IMR-90 (cell line): ENCODE measurements at places on chromosomes 1 and 21.

- peak; percentile 7 for DNase-seq
Measured at GRCh38 chr1:64766429-64766828, 21.6 kb downstream of the RAVER2 start.

GRCh38 chr1:15220825-15221431, 26.1 kb upstream of the FHAD1 start:
- no peak for DNase-seq

DNA sequence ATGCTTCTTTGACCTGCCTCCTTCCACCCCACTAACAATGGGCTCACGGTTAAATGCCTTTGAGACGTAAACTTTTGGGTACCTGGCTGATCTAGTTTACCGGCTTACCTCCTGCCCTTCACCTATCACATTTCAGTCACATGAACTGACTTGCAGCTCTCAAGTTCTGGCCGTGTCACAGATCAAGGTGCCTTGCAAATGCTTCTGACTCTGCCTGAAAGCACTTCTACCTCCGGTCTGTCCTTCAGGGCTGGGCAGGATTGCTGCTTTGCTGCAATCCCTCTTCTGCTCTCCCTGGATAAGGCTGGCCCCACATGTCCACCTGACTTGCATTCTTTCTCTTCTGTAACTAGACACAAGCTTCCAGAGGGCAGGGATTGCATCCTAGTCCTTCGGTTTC, 69.0 kb downstream of the GRIK1 start:
- no peak for DNase-seq

DNA sequence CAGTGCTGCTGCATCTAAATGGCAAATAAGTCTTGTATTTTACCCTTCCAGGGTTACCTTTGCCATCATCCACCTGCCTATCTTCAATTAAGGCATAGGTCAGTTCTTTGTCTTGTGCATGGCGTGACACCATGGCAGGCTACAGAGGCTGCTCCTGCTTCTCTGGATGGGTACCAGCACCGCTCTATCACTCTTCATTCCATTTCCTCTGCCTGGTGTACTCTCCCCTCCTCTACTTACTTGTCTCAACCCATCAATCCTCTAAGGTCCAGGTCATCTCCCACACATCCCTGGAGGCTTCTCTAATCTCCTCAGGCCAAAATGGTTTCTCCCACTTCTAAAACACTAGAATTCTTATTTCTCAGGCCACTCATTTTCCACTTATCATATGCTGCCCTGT, 257.5 kb downstream of the BARHL2 start:
- no peak for DNase-seq

GRCh38 chr1:154442006-154442740, 37.0 kb downstream of the IL6R start:
- peak; percentile 64 for DNase-seq

DNA sequence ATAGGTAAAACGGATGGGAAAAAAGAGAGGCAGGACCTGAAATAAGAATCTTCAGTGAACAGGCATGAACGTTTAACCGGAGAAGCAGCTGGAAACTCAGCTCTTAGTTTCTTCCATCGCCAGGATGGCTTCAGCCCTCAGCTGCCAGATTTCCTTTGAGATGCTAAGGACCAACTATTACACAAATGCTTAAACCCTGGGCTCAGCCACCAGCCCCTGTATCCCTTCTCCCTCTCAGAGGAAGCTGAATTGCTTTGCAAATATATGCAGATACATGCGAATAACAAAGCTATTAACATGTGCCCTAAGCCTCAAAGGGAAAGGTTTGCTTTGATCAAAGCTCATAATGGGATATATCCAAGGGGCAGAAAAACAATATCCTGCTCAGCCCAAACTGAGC, 515.1 kb downstream of the OMA1 start:
- DNase-seq = no peak

- no peak for DNase-seq
Measured at GRCh38 chr1:117630423-117630998, 24.7 kb downstream of the TENT5C start.

DNA sequence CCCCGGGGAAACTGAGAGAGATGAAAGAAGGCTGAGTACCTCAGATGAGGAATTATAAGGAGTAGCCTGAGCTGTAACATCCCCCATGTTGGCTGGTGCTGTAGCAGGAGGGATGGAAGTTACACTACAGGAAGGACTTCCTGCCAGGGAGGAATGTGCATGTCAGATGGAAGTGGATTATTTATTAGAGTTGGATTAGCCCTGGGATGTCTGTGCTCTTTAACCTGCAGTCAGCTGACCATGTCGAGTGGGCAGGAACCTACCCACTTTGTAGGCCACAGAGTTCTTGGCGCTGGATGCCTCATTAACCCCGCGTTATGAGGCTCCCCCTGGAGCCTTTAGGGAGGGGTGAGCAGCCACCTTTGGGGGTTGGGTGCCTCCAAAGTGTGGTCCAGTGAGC, 757 bp upstream of the SEMA4A start:
- no peak for DNase-seq

- no peak for DNase-seq
Measured at GRCh38 chr21:18443701-18444100, 40.1 kb upstream of the TMPRSS15 start.

- peak; percentile 96 for DNase-seq
Measured at GRCh38 chr1:184866991-184867788, 107.1 kb downstream of the NIBAN1 start.
